ENCODE measurements at places on chromosomes 11 and 22.

GRCh38 chr22:41620589-41621098 is at the start of gene DESI1:
Gene DESI1, minus strand, starts transcription at chr22:41621043. Its CDS starts 204 bp downstream, at chr22:41620839.
- DNase-seq, result no peak

- no peak for DNase-seq
Measured at GRCh38 chr11:76628408-76628947, 42.1 kb downstream of the LRRC32 start.

GRCh38 chr22:49979587-49980264 is 19.2 kb downstream of the PIM3 start:
- DNase-seq, result peak; percentile 46

- DNase-seq, result no peak
Measured at GRCh38 chr11:112814168-112814567, 147.1 kb upstream of the NCAM1 start.

DNA sequence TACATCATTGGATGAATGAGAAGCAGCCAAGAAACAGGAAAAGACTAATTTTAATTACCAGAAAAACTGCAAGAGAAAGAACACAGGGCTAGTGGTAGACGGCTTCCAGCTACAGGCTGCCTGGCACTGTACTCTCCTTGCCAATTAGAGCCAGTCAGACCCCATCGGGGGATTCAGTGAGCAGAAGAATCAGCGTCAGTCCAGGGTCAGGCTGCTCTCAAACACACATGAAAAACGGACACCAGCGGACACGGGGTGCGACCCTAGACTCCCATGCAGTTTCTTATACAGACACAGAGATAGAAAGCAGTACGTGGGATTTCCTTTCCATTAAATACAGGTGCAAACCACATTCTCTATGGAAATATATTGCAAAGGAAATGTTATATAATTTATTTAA is 1.1 kb upstream of the CNTN5 start:
- no peak for DNase-seq

- DNase-seq, result no peak
Measured at GRCh38 chr22:43376765-43377547, 33.8 kb upstream of the SCUBE1 start.

DNA sequence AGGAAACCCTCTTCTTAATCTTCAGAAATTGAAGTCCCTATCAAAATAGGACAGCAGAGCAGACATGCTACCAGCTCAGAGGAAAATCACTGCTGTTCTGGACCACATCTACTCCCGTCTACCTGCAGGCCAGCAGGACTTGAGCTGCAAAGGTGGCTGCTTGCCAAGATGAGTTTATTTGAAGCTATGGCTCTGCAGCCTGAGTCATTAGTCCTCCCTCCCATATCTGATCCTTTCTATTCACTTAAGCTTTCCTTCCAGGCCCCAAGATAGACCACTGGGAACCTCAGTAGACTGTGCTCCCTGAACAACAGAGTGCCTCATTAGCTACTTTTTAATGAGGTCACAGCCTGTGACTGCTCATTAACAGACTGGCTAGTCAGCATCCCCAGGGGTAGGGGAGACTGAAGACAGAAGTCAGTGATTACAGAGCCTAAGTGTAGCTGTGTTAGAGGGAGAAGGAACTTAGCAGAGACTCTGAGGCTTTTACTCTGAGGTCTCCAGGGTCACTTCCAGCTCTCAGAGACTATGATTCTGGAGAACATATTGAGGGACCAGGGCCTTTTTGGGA is 6.8 kb upstream of the OR10A2 start:
- peak; percentile 31 for DNase-seq

DNA sequence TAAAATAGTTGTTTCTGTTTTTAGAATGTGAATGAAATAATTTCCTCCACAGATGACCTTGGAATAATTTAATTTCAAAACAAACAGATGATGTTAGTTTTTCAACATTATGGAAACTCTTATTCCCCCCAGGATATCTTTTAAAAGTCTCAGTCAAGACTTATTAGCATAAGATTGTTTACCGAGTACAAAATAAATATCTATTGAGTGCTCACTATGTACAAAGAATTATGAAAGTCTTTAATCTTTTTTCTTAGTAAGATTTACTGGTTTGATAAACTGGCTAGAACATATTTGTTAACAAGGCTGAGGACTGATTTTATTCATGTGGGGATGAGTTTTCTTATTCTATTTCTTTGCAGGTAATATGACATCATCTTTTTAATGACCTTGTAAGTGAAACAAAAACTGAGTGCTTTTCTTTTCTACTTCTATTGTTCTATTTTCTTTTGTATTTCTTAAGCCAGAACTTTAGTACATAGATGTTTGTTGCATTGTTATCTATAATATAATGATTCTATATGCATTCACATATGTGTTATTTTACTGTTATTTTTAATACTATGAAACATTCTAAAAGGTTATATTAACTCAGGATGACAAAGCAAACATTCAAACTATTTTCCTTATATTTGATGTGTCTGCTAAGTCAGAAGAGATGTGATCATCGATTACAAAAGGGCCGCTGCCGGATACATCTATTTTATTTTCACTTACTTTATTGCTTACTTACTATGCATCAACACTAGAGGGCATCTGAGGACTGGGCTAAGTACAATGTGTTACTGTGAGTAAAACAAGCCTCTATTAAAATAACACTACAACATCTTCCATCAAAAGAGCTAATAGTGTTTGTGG is 111.0 kb upstream of the ARHGAP42 start:
- DNase-seq, result peak; percentile 74

DNA sequence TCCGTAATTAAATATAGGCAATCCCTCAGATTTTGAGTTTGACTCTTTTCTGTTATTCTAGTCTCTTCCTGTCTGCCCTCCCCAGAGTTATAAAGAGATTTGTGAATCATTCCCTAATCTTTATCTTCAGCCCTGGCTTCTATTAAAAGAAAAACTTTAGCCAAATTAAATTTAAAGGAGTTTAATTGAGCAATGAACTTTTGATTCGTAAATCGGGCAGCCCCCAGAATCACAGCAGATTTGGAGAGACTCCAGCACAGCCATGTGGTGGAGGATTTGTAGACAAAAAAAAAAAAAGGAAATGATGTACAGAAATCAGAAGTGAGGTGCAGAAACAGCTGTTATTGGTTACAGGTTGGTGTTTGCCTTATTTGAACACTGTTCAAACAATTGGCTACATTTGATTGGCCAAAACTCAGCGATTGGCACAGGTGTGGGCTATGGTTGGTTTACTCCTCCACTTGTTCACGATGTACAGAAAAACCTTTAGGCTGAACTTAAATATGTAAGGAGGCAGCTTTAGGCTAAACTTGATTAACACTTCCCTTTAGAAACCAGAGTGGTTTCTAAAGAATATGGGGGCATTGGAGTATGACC is 2.3 kb upstream of the ALKBH8 start:
- no peak for DNase-seq

GRCh38 chr11:116030697-116031331 is 526.6 kb upstream of the CADM1 start:
- no peak for DNase-seq

DNA sequence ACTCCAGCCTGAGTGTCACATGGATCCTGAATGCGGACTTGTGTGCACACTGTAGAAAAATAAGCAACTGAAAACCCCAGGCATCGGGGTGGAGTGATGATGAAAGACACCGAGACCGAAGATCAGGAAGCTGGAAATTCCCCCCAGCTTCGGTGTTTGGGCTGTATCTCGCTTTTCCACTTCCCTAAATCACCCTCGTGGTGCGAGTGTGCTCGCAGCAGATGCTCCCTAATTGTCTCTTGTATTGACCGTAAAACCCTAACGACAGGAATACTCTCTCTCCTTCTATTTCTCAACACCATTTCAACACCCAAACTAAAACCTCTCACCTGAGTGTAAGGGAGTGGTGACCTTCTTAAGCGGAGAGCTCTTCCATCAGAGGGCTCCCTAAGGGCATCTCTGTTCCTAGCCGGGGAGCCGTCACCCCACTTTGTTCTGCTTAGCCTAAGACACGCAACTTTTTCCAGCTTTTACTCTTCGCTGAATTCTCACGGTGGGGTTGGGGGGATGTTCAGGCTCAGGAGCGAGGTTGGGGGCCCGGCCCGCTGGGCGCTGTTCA is 635 bp upstream of the GRK3 start:
- no peak for DNase-seq

DNA sequence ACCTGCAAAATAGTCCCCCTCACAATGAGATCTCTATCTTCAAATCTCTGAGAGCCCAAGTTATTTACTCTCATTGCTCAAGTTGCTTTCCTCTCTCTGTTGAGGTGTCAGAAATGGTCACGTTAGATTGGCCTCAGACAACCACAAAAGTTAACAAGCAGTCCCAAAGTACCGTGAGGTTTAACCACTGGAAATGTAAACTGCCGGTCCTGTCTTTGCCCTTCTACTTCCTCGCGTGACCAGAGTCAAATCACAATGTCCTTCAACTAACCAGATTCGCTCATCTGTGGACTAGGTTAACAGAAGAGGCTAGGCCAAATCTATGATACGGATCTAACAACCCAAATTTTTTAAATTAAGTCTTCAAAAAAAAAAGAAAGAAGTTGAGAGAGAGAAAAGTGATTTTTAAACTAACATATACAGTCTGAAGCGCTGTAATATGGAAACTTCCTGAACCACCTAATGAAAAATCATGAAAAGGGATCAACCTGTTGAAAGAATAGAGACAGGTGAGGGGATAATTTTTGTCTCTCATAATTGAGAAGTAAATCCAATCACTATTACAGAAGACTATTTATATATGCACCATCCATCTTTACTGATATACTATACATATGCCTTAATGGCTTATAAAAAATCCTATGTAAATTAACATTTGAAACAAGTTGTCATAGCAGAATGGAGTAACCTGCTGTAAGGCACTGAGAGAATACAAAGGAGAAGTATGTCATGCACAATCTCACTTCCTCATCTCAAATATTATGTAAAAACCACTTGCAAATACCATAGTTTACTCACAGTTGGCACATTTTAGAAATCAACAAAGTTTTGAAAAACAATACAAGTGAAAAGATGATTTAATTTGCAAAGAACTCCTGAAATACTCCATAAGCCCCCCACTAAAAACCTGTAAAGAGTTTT is 3.3 kb upstream of the JAML start:
- DNase-seq, result no peak

DNA sequence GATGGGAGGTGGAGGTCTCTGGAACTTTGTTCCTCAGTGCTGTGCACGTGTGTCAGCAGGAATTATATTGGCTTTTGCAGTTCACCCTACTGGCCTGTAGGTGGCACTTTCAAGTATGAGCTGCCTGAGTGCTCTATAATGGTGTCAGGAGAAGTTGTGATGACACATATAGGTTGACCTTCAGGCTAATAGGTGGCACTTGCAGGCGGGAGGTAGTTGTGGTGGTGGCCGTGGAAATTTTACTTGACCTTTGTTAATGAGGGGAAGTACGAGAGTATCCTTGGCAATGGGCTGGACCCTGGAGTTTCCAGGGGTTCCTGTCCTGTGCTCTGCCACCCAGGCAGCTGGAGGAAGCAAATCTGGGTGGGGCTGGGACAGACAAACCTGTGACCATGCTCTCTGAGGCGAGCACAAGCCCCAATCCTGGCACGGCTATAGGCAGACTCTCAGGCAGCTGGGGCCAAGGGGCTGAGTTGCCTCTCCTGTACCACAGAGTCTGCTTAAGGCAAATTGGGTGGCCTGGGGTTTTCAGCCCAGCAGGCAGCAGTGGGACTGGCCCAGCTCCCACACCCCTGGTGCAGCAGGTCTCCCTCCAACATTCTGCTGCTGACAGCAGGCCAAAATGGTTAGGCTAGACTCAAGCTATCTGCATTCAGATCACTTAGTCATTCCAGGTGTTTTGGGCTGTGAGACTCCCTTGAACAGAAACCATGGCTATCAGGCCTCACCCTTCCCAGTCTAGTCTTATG is 147.5 kb upstream of the CTSC start:
- DNase-seq, result no peak

DNA sequence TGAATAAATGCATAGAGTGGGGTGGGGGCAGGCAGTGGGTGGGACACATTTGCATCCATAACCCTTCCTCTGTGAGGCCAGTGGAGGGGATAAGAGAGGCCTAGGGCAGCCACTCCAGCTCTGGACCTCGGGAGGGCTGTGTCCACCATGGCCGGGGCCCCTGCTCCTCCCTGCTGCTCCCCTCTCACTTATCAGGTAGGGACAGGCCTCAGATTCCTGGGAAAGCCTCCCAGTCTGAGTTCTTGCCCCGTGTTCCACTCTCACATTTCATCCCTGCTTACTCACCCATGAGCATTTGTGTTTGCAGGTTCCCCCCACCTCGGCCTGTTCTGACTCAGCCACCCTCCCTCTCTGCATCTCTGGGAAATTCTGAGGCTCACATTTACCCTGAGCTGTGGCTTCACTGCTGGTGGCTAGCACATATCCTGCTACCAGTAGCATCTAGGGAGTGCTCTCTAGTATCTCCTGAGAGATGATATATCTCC is 128.7 kb upstream of the TOP3B start:
- peak; percentile 30 for DNase-seq

GRCh38 chr11:66281001-66281400 is 3.0 kb downstream of the CNIH2 start:
- DNase-seq, result no peak

DNA sequence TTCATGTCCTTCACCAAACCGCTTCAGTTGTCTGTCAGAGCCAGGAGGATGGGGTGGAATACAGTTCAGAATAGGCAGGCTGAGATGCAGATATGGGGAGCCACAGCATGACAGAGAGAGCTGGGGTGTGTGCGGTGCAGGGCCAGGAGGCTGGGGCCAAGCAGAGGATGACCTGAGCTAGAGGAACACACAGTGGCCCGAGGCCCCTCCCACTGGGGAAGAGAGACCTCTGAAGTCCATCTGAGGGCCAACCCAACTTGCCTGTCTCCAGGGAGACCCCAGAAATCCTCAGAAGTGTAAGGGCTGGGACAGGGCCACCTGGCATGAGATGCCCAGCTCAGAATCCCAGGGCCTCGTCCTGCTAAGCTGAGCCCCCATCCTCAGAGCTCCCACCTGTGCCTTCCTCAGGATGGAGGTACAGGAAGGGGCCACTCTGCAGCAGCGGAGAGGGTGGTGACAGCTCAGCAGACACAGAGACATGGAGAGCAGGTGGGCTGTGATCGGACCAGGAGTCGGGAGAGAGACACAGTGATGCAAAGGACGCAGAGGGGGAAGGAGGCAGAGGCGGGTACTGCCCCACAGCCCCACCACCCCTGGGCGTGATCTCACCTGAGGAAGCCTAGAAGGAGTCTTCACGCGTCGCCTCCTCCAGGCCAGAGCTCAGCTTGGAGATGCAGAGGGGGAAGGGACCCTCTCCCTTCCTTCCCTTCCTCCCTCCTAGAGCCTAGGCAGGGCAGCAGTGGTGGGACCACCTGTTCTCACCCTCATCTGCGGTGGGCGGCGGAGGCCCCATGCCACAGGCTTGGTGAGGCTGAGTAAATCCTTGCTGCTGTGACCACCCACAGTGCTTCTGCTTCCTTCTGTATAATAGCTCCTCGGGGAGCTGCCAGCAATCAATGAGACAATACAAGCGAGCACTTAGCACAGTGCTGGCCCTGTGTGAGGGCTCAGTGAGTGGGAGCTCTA is 9.1 kb upstream of the TUB start:
- no peak for DNase-seq
